ENCODE measurements at places on chromosomes 1 and 21. TPM values are rescaled to one million over a fixed set of nuclear protein-coding genes. Genes with fewer than 3 reads are reported as not detected.

Gene EPS8L3
- not detected for polyA plus RNA-seq

Gene OR2T10
- polyA plus RNA-seq: not detected

Gene SPRR5
- polyA plus RNA-seq: 0.35 TPM

Gene OLFML3
- polyA plus RNA-seq: 4.4 TPM

Gene RBM15
- 10.0 TPM for polyA plus RNA-seq

Gene C1orf53
- polyA plus RNA-seq: 7.0 TPM

Gene VAV3
- 19.6 TPM for polyA plus RNA-seq

Gene RCSD1
- 0.03 TPM for polyA plus RNA-seq

Gene ANKRD35
- polyA plus RNA-seq: 1.3 TPM

Gene CATSPERE
- 0.42 TPM for polyA plus RNA-seq

Gene CYP4A22
- polyA plus RNA-seq: not detected

Gene LCE1B
- 0.48 TPM for polyA plus RNA-seq

Gene CRABP2
- polyA plus RNA-seq: 6.5 TPM

Gene KCNK1
- 14.0 TPM for polyA plus RNA-seq

Gene DUSP12
- 35.3 TPM for polyA plus RNA-seq

Gene SPRR2B
- not detected for polyA plus RNA-seq

Gene MATN1
- polyA plus RNA-seq: not detected

Gene ZSWIM5
- 0.06 TPM for polyA plus RNA-seq

Gene ESPN
- 0.47 TPM for polyA plus RNA-seq

Gene KLHDC9
- 0.54 TPM for polyA plus RNA-seq

Gene PDE9A
- 0.22 TPM for polyA plus RNA-seq

Gene GPR3
- polyA plus RNA-seq: 0.94 TPM

Gene NBPF4
- polyA plus RNA-seq: not detected

Gene AMPD1
- not detected for polyA plus RNA-seq

Gene TMPRSS15
- polyA plus RNA-seq: not detected

Gene GPR25
- polyA plus RNA-seq: not detected

Gene YOD1
- 3.2 TPM for polyA plus RNA-seq

Gene KIF17
- polyA plus RNA-seq: 0.90 TPM

Gene SLC5A3
- polyA plus RNA-seq: 5.9 TPM

Gene SYPL2
- polyA plus RNA-seq: not detected

Gene IL6R
- 12.6 TPM for polyA plus RNA-seq

Gene PRR9
- polyA plus RNA-seq: 2.6 TPM

Gene S1PR1
- 2.0 TPM for polyA plus RNA-seq

Gene TRIM58
- polyA plus RNA-seq: 0.09 TPM

Measured in keratinocyte (primary cell).